Activated CD8-positive, alpha-beta memory T cell treated with anti-CD3 and anti-CD28 coated beads for 24 hours (primary cell): ENCODE measurements at places on chromosomes 7 and 10.

DNA sequence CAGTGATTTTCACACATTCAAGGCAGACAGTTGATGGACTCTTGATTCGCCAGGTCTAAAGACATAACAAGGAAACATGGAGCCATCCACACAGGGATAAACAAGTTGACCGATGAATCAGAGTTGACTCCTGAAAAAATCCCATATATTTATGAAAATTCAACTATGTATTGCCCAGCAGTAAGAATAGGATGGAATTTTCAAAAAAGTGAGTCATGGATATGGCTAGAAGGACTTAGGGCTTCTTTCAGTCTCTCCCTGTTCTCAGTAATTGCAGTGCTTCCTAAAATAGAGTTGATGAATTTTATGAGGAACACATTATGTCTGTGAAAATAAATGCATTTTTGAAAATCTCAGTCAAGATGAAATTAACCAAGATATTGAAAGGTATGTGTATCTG, 301.2 kb downstream of the PLXDC2 start:
- DNase-seq = no peak

- no peak for DNase-seq
Measured at GRCh38 chr10:124012066-124012465, 81.3 kb downstream of the CHST15 start.

GRCh38 chr10:78292982-78293865, 259.6 kb downstream of the RPS24 start:
- DNase-seq = no peak

GRCh38 chr7:81195033-81195432, 276.2 kb upstream of the SEMA3C start:
- no peak for DNase-seq

- no peak for DNase-seq
Measured at GRCh38 chr7:82674268-82674667, 230.7 kb upstream of the CACNA2D1 start.

DNA sequence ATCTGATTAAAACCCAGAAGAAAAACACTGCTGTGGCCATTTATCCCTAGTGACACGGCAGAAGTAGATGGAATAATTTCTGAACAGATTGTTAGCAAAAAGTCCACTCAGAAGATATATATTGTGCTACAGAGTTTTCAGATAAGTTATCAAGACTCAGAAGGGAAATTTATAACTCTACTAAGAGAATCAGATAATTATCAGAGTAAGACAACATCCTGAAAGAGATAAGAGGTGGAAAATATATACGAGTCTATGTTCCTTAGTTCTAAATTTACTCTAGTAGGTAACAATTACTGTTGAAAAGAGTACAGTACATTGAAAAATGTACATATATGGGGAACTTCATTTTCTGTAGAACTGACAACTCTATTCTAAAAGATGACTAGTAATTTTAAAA, 176.7 kb downstream of the GNAI1 start:
- no peak for DNase-seq

GRCh38 chr7:94338921-94339371, 55.7 kb upstream of the COL1A2 start:
- DNase-seq = no peak

DNA sequence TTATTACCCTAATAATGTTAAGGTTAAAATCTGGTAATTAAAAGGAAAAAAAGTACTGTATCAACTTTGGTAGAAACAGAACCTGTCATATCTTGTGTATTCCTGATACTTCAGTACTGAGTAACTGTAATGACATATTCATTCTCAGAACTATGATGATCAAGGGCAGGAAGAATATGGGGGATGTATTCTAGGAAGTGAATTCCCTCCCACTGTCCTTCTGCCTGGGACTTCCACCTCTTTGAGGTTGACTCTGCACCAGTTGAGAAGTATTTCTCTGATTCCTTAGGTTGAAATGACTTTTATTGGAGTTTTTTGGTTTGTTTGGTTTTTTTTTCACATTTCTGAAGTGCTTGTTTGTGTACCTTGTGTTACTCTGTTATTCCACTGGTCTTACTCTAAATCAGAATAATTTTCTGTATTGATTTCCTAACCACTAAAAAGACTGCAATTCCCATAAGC, 36.9 kb downstream of the WASL start:
- no peak for DNase-seq

- DNase-seq = peak; percentile 87
Measured at GRCh38 chr10:11178606-11179515, 161.2 kb downstream of the CELF2 start.

- no peak for DNase-seq
Measured at GRCh38 chr7:25677595-25677994, 449.3 kb upstream of the NPVF start.

DNA sequence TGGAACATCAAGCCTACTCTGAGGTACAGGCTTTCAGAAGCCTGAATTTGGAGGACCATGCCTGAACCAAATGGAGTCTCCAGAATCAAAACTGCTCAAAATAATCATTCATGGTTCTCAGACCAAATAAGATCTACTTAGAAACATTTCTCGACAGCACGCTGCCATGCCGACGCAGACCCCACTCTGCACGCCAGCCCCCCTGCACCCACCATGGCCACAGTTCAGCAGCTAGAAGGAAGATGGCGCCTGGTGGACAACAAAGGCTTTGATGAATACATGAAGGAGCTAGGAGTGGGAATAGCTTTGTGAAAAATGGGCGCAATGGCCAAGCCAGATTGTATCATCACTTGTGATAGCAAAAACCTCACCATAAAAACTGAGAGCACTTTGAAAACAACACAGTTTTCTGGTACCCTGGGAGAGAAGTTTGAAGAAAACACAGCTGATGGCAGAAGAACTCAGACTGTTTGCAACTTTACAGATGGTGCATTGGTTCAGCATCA, 6.6 kb upstream of the KMT2C start:
- DNase-seq = peak; percentile 3

DNA sequence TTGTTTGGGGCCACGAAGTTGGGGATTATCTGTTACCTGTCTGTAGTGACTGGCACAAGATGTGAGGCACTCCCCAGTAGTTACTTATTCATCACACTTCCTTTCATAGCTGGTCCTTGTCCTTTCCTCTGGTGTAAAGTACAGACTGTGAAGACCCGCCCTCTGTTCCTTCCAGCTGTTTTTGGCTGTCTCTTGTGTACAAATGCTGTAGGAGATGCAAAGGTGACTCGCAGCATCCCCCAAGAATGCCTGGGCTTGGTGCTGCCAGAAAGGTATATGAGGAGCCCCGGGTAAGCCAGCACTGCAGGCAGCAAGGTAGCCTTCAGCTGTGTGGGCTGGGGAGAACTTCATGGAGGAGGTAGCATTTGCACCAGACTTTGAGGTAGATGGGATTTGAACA, 236.6 kb downstream of the EBF3 start:
- no peak for DNase-seq

- no peak for DNase-seq
Measured at GRCh38 chr7:4880218-4880617, 3.3 kb downstream of the RADIL start.

GRCh38 chr10:5651388-5651764, 15.0 kb downstream of the ASB13 start:
- DNase-seq = no peak

DNA sequence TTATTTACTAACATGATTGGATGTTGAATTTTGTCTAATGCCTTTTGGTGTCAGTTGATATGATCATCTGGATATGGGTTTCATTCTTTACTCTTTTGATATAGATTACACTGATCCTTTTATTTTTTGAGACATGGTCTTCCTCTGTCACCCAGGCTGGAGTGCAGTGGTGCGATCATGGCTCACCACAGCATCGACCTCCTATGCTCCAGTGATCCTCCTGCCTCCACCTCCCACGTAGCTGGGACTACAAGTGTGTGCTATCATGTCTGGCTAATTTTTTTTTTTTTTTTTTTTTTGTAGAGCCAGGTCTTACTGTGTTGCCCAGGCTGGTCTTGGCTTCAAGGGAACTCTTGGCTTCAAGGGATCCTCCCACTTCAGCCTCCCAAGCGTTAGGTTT, 27.1 kb downstream of the BMS1 start:
- DNase-seq = no peak

DNA sequence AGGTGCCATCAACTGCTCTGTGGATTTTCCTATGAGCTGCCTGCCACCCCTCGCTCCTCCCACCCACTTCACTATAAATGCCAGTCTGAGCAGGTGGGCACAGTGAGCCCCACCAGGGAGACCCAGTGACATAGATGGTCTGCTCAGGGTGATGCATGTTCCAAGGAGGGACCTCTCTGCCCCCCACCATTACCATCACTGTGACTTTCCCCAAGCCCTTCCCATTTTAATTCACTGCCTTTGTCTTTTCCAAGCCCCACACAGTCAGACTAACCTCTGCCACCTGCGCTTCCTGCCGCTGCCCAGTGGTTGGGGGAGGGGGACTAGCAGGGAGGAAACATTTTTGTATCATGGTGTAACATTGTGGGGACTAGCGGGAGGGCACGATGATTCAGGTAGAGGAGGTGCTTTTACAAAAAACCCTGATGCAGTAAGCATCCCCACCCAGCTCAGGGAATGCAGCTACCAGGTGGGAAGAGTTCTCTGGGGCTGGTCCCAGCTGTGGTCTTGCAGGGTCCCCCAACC, 24.6 kb downstream of the PRSS2 start:
- peak; percentile 80 for DNase-seq

GRCh38 chr10:75672842-75673241, 241.4 kb downstream of the LRMDA start:
- no peak for DNase-seq

DNA sequence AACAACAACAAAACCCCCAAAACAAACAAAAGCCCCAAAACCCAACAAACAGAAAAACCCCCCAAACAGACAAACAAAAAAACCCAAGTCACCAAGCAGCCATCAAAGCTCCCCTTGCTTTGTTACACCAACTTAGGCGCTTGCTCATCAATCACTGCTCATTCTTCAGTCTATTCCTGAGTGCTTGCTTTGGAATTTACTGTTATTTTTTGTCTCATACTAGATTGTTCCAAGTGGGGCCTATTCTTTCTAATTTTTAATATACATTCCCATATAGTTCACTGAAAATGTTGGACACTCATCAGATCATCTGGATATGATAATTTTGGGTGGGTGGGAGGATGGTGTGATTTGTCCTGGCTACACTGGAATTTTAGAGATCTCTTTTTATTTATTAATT, 126.0 kb upstream of the JCAD start:
- no peak for DNase-seq

- DNase-seq = no peak
Measured at GRCh38 chr7:92831716-92832533, 4.4 kb downstream of the CDK6 start.

DNA sequence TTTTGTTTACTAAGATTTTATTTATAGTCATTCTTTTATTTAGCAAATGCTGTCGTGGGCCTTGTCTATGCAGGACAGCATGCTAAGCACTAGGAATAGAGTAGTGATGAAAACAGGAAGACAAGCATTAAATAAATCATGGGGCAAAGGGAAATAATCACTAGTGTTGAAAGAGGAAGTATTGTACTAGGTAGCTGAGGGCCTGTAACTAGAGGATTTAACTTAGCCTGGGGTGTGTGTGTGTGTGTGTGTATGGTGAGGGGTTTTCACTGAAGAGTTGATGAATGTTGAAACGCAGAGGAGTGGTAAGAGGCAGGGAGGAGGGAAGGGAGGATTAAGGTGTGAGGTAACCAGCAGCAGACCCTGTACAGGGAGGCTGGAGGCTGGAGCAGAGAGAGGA, 446.4 kb downstream of the SDK1 start:
- no peak for DNase-seq

DNA sequence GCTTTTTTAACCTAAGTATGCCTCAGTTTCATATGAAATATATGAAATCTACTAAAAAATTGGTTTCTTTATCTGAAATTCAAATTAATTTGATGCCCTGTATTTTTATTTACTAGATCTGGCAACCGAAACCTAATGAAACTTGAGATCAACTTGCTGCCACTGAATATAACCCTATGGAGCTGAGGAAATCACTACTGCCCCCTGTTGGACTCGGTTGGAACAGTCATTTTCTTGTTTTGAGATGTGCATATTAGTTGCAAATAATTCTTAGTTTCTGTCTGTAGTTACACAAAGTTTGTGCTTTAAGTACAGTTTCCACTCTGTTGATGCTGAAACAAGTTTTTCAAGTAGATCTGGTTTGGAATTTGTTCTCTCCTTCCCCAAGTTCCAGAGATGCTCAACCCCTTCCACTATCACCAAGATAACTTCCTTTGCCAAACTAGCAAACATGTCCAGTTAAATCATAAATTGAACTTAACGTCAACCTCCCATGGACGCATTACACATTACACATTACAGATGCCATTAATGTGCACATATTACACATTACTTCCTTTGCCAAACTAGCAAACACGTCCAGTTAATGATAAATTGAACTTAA, 22.2 kb upstream of the EXOC4 start:
- DNase-seq = peak; percentile 66

GRCh38 chr10:14618674-14619073, 156.0 kb downstream of the FAM107B start:
- DNase-seq = no peak

GRCh38 chr10:48714088-48714487, 29.4 kb downstream of the WDFY4 start:
- DNase-seq = no peak

GRCh38 chr10:71285180-71285545, 33.9 kb upstream of the SLC29A3 start:
- peak; percentile 76 for DNase-seq

- no peak for DNase-seq
Measured at GRCh38 chr7:7443806-7444350, 91.8 kb downstream of the COL28A1 start.
